Stimulated activated CD8-positive, alpha-beta memory T cell treated with anti-CD3 and anti-CD28 coated beads, Interleukin-7, amount 100 ng/mL, for 1 hour (primary cell): ENCODE measurements at places on chromosomes 2 and 18.

DNA sequence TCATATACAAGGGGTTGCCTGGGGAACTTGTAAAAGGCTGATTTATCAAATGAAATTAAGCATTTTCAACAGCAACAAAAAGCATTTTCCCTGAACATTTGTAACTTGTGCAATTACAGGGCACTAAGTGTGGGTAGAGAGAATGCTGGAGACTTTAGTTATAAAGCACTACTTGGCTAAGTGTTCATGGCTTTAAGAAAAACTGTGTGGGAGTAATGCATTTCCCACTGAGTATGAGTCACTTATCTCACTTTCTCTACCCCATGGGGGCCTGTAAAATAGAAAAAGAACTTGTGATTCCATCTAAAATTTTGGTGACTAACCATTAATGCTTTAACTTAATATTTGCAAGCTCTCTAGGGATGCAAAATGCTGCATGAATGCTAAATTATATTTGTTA is 193.4 kb downstream of the CCDC102B start:
- DNase-seq: no peak

GRCh38 chr2:174066871-174067270 is 101.7 kb upstream of the SP3 start:
- no peak for DNase-seq

- peak; percentile 37 for DNase-seq
Observed at GRCh38 chr2:98518101-98518500, 73.4 kb downstream of the INPP4A start.

DNA sequence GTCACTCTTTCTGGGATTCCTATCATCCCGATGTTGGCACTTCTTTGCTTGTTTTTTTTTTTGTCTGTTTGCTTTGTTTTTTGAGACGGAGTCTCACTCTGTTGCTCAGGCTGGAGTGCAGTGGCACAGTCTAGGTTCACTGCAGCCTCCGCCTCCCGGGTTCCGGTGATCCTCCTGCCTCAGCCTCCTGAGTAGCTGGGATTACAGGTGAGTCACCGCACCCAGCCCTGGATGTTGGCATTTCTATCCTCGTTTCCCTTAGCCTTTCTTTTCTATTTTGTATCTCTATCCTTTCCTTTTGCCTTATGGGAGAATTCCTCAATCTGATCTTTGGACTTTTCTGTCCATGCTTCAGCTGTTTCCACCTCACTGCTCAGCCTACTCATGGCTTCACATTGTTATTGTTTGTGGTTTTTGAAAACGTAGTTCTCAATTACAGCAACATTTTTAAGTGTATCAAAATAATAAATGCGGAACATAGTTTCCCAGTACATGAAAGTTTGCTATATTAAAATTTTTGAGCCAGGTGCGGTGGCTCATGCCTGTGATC is 62.1 kb upstream of the ZNF516 start:
- no peak for DNase-seq

GRCh38 chr2:18432999-18433398 is 127.5 kb downstream of the RDH14 start:
- DNase-seq: no peak

DNA sequence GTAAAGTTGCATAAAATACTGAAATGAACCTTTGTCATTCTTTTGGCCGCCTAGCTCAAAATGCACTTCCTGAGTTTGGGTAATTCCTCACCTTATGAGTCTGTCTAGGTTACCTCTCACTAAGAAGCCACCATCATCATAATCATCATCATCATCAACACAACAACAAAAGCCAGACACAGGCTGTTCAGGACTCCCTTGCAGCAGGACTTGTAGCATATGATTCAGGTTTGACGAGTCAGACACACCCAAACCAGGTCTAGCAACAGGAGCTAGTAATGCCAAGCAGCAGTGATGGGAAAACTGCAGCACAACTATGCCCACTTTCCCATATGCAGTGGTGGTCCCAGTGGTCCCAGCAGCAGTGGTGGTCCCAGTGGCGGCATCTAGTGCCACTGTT is 2.8 kb upstream of the SGO2 start:
- no peak for DNase-seq

- no peak for DNase-seq
Observed at GRCh38 chr2:35365859-35366258, 989.7 kb upstream of the CRIM1 start.

DNA sequence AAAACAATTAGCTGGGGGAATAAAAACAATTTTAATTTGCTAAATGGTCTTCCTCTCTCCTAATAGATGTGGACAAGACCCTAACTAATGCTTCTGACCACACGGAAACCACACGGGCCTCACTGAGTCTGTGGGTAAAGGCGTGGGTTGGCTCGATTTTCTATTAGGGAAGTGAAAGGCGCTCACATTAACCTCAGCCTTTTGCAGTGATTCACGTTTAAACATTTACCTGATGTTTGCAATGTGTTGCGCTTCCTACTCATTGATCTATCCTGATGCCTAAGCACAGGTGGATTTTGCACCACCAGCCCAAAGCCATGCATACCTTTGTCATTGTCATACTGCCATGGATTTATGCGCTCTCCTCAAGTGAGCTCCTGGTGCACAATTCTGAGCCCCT is 35.6 kb upstream of the NRP2 start:
- no peak for DNase-seq

DNA sequence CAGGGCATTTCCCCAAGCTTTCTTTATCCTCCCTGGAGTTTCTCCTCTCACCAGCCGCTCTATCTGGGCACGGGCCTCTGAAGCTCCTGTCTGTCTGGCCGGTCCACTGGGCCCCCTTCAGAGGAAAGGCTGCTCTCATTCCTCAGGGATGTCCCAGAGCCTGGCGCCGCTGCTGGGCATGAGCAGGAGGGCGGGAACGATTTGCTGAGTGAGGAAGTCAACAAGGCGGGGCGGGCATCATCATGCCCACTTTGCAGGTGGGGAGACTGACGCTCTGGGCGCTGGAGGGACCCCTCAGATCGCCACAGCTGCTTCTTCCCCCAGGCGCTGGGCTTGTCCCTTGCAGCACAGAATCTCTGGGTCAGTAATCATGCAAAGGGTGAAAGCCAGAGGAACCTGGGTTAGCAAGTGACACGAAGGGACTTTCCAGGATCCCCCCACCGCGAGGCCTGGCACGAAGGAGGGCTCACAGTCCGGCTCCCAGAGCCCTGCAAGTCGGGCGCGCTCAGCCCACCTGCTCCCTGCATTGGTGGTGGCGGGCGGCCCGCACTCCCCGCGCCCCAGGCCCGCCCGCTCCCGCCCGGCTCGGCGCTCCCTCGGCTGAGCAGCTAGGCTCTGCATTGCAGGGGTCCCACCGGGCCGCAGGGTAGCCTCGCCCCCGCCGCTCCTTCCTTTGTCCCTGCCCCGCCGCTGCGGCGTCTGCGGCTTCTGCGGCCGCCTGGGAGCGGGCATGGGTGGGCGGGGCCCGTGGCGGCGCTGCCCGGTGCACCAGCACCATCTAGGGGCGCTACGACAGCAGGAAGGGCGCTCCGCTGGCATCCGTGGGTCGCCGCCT is 157.8 kb downstream of the CYRIA start:
- no peak for DNase-seq

- DNase-seq: no peak
Observed at GRCh38 chr2:160507464-160507863, 13.9 kb upstream of the RBMS1 start.

- DNase-seq: no peak
Observed at GRCh38 chr2:241202681-241203080, 14.2 kb downstream of the ANO7 start.

DNA sequence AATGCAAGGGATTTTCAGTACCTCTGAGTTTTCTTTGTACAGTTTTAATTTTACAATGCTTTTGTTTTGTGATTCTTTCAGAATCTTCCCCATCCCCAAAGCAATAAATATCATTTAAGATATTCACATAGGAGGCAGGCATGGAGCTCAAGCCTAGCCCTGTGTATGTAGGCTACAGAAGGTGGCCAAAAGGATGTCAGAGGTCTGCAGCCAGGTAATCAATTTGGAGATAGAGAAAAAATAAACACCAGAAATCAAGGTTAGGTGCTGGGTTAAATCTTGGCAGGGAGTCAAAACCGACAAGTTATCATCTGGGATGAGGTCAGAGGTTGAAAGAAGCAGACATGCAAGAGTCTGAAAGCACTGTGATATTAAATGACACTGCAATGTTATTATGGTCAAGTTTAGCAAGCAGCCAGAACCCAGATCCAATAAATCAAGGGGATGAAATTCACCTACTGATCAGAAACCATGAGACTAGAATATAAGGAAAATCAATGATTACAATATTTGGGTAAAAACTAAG is 45.1 kb upstream of the LRP1B start:
- DNase-seq: no peak

DNA sequence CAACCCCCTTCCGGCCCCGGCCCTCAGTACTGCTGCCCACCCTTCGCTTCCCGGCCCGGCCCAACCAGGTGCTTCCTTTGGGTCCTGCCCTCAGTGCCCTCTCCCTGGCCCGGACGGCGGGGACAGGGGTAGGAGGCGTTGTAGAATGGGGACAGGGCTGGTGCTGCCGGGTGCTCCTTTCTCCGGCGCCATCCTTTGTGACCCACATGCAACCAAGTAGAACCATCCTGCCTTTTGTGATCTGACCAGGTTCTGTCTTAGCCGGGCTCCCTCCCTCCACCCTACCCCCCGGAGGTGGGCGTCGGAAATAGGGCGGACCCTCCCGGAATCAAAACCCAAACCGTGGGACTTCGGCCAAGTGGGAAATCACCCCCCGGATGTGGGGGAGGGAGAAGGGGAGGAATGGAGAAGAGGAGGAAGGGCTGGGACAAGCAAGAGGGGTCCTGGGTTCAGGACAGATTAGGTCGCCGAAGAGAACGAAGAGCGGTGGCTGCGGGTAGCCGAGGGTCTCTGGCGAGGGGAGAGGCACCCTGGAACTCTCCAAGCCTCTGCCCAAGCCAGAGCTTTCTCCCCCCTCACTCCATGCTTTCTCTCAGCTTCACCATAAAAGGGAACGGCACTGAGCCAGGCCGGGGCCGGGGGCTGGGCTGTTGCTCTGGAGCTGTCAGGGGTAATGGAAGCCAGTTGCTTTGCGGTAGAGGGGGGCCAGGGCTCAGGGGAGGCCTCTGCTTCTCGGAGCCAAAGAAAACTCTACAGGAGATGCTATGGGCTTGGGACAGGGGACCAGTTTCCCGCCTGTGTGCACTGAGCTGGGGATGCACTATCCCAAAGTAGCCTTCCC is 756 bp upstream of the OST4 start:
- no peak for DNase-seq

GRCh38 chr18:45173799-45174519 is 441.3 kb upstream of the SLC14A2 start:
- no peak for DNase-seq

GRCh38 chr2:63589148-63589958 is 590 bp downstream of the MDH1 start:
- DNase-seq: no peak

DNA sequence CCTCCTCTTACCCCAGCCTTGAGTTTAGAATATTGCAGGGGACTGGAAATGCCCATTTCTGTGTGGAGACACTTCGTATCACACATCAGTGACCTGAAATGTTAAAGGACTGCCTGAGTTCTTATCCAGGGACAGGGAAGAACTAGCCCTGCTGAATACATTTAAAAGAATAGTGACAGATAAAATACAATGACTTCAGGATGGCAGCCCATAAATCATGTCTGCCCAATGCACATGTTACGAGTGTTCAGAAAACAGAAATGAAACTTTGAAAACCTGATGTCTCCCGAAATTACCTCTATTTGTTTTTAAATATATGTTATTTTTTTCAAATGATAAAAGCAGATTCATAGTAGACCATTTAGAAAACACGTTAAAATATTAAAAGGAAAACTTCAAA is 22.3 kb upstream of the RAB12 start:
- no peak for DNase-seq

DNA sequence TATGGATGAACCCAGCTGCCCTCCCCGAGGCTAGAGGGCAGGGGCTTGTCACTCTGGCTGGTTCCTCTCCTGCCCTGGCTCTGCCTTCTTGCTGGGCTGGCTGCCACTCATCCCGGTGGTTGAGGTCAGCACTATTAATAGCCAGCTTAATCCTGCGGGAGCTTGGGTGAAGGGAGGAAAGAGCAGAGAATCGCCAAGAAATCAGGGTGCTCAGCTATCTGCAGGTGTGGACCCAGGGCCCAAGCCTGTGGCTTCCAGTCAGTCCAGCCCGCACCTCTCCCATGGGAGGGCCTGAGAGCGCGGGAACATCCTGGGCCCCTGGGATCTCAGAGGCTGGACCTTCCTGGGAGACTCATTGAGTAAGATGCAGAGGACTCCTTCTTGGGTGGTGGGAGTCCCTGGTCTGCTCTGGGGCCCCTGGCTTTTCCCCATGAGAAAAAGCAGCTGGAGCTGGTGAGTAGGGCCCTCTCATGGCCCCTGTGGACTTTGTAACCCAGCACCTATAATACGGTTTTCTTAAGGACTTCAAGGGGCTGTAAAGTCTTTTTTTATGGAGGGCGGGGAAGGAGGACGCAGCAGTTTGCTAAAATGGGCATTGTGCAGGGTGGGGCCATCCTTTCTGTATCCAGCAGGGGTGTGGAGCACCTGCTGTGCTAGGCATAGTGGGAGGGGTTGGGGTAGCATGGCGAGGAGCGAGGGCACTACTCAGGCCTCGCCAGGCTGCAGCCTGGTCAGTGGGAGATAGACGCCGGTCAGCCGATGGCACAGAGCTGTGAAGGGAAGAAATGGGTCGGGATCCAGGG is 27.4 kb upstream of the CNNM3 start:
- DNase-seq: no peak

- DNase-seq: no peak
Observed at GRCh38 chr2:236380051-236380612, 115.9 kb upstream of the ASB18 start.

DNA sequence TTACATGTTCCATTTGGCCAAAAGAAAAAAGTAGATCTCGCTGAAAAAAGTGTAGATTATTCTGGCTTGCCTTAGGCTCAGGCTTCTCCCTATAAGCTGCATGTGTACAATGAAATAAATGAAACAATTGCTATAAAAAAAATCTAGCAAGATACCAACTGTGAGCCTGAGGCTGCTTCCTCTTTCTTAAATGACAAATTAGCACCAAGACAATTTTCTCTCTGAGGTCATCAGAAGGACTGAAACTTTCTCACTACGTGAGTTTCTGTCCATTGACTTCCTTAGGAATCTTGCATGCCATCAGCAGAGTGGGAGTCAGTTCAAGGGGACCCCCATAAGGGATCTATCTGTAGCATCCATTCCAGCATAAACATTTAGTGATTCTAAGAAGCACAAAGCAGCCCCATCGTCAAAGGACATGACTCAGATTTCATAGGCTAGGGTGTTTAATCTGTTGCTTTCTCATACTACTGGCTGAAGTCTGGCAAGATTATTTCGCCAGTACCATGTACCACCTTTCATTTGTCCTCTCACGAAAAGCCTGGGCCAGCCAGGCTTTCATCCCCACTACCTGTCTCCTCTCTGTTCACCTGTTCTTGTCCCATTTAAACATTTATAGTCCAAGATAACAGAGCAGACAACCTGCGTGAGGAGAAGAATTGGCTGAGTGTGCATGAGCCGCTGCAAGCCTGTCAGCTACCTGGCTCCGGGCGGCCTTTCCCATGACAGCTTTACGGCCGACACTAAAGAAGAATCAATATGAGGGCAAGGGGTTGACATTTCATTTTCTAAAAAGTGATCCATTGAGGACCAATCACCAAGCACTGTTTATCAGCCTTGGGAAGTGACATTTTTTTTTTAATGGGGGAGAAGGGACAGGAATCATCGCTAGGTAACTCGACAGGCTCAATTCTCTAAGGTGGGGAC is 120.0 kb downstream of the EPHA4 start:
- no peak for DNase-seq

- no peak for DNase-seq
Observed at GRCh38 chr18:74994502-74995418, 214.2 kb downstream of the PTGR3 start.
